ENCODE measurements at places on chromosomes 6 and 20.

GRCh38 chr20:17759449-17759848 is 59.7 kb downstream of the BANF2 start:
- DNase-seq: no peak

DNA sequence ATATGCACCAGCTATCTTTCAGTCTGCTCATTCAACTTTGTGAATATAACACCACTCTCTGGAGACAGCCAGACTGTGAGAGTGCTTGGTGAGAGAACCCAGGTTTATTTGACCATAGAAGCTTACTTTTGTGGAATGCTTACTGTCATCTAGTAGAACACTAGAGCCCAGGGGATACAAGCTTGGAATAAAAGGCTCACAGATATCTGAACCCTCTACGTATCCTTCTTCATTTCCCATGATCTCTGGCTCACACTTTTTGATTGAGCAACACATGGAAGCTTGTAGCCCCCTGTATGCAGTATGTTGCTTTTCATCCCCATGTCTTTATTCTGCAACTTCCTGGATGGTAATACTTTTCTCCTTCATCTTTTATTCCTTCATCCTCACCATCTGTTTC is 835.3 kb upstream of the CITED2 start:
- no peak for DNase-seq

DNA sequence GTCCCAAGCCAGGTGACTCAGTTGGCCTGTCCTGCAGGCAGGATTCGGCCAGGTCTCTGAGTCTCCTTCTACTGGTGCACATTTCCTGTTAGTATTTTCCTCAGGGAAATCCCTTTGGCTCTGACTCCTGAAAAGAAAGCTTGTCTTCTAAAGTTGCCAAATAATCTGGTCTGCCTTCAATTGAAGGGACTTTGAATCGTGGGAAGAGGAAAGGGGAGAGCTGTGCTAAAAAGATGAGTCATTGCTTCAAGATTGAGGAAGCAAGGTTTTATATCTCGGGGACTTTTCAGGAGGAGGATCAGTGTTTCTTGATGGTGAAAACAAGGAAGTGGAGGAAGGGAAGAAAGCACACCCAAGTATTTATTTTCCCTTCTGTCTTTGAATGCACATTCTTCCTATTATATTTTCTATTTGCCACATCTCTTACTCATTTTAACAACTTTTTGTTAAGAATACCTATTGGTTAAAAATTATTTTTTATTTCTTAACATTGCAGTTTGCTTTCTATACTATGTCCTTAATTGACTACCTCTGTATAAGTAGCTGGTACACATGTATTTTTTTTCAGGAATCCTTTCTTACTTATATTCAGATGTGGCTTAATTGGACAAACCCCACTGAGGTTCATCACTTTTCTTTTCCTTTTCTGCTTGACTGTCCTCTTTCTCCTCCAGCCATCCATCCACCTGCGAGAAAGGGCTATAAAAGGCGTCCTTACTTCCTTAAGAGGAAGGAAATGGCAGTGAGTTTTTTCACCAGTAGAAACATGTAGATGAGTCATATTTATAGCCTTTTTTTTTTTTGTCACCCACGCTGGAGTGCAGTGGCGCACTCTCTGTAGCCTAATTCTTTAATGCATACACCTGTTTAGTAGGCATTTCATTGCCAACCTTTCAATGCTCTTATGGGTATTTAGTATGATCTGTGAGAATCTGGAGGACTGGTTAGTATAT is 15.0 kb upstream of the IFNGR1 start:
- no peak for DNase-seq

GRCh38 chr6:42368181-42368580 is 83.5 kb downstream of the TRERF1 start:
- no peak for DNase-seq

DNA sequence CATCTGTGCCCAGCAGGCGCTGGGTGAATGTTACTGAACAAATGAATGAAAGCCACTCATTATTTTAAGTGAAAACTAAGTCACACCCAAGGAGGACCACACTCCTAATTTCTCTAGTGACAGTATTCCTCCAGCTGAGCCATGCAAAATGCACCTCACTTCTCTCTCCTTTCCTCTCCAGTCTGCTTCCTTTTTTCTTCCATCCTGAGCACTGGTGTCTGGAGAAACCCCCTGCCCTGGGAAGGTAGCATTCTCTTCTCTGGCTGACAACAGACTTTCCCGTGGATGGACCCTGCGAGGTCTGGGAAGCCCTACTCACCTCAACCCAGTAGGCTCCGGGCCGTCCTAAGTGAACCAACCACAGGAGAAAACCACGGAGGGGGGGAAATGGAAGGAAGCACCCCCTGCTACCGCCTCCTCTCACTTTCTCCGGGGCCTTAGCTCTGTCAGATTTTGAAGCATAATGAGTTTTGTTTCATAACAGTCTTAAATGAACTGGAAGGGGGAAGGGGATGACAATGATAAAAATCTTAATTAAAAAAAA is 22.6 kb downstream of the TRERF1 start:
- no peak for DNase-seq

DNA sequence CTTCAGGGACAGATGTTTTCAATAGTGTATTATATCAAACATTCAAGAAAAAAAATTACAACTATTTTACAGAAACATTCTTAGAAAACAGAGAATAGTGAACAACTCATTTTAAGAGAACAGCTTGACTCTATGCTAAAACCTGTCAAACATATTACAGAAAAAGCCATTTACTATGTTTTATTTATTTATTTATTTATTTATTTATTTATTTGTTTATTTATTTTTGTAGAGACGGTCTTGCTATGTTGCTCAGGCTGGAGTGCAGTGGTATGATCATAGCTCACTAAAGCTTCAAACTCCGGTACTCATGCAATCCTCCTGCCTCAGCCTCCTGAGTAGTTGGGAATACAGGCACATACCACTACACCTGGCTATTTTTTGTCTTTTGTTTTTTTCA is 317.9 kb upstream of the HTR1E start:
- no peak for DNase-seq
